ENCODE measurements at places on chromosomes 5 and 9.

- no peak for DNase-seq
Observed at GRCh38 chr5:171444582-171444981, 25.1 kb downstream of the FGF18 start.

DNA sequence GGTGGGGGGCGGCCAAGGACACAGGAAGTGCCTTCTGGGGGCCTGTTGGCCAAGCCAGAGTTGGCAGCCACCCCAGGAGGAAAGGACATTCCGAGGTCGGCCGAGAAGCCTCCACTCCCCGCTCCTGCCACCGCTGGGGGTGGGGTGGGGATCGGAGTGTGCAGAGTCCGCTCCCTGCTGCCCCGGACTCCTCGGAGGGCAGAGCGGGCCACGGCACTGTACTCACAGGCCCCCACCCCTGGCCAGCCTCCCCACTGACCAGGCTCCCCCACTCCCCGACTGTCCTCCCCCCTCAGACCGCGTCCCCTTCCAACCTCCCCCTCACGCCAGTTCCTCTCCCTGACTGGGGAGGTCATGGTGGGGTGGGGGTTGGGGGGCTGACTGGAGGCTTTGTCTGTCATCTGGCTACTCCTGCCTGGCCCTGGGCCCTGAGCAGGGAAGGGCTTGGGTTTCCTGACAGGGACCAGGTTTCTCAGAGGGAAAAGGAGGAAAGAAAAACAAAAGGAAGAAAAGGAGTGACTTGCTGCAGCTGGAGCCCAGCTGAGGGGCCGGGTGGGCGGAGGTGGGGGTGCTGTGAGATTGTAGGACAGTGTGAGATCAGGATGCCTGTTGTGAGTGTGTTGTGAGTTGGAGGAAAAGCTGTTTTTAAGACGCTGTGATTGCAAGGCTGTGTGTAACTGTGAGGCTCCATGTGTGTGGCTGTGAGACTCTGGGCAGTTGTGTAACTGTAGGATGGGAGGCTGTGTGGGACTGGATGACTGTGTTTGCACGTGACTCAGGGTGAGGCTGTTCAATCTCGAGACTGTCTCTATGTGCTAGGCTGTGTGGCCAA is 29.7 kb downstream of the CNTFR start:
- no peak for DNase-seq

- no peak for DNase-seq
Observed at GRCh38 chr5:5140479-5141338, 579 bp downstream of the ADAMTS16 start.

GRCh38 chr5:40414922-40415321 is 264.8 kb upstream of the PTGER4 start:
- DNase-seq, result no peak

DNA sequence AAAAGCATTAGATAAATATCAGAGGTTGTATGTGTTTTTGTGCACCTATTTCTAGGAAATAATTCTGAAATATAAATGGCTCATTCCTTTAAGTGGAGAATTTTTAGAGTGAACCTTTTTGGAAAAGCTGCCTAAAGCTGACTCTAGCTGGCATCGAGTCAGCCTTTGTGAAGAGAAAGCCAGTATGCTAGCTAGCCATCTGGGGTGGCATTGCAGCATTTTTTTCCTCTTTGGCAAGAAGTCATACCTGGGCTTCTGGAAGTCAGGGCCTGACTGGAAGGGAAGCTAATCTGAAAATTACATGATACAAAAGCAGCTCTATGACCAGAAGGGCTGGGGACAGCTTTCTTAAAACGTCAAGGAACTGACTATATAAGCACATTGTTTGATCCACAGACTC is 19.7 kb downstream of the ANP32B start:
- DNase-seq, result no peak

DNA sequence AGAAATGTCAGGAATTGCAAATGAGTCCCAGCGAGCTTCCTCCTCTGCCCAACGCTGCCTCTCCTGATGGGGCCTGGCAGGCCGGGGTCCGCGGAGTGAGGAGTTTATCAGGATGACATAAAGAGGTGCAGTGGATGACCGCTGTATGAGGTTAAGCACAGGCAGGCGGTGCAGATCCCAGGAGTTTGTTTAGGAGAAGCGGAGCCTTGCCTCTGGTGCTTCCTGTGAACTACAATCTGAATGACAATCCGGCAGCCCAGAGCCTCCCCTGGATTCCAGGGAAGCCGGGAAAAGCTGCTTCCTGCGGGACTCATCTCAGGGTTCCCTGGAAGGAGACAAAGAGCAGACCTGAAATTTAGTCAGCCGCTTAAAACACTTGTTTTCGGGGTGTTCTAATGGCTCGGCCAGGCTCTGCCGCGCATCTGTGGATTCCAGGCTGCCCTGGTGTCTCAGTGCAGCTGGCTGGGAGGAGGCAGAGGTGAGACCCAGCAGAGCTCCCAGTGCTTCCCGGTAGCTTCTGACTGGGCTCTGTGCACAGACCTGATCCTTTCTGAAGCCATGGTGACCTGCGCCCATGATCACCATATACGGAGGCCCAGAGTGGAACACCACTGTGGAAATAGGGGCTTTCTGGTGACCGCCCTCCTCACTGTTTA is 69.8 kb upstream of the IRX4 start:
- DNase-seq, result no peak

DNA sequence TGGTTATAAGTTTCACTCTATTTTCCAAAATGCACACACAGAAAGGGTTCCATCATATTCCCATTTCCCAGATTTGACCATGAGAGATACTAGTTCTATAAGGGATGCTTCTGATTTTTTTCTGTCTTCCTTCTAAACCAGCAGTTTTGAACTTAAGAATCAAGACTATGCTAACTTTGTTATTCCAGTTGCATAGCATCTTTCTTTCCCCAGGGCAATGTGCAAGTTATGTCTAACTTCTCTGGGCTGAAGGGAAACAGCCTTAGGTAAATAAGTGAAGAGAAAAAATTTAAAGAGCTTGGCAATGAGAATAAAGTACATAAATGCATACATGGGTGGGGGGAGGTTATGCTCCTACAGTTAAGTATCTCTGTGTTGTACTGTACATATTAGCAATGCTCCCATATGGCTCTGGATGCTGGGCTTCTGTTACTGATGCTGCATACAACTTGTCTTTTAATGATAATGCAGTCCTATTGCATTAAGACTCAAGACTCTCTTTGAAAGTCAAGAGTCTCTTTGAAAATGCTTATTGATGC is 125.8 kb upstream of the SLC12A2 start:
- no peak for DNase-seq

- no peak for DNase-seq
Observed at GRCh38 chr9:93525476-93525875, 50.9 kb upstream of the PHF2 start.

DNA sequence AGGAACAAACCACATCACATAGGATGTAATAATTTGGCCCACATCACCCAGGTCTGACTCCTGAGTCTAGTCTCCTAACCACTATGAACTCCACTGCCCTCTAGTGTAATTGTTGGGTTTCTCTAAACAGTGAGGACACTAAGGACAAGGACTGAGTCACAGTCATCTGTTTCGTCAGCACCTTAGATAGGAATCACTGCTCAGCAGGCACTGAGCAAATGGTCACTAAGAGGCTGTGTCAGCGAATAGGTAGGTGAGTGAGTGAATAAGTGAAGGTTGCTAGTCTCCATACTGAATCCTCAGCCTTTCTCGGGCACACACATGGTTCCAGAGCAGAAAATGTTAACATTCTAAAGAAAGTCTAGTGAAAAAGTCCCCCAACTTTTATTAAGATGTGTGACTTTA is 278.6 kb downstream of the SPOCK1 start:
- no peak for DNase-seq

DNA sequence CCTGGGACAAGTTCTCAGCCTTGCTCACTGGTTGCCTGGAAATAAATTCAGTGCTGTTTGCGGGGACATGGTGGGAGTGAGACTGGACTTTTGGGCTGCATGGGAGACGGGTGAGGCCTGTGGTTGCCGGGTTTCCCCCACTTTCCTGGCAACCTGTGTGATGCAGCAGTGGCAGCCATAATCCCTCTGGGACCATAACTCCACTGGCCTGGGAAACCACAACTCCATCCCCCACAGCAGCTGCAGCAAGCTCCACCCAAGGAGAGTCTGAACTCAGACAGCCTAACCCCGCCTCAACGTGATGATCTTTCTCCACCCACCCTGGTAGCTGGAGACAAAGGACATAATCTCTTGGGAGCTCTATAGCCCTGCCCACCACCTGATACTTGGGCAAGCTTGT is 349.9 kb downstream of the PIK3R1 start:
- no peak for DNase-seq

DNA sequence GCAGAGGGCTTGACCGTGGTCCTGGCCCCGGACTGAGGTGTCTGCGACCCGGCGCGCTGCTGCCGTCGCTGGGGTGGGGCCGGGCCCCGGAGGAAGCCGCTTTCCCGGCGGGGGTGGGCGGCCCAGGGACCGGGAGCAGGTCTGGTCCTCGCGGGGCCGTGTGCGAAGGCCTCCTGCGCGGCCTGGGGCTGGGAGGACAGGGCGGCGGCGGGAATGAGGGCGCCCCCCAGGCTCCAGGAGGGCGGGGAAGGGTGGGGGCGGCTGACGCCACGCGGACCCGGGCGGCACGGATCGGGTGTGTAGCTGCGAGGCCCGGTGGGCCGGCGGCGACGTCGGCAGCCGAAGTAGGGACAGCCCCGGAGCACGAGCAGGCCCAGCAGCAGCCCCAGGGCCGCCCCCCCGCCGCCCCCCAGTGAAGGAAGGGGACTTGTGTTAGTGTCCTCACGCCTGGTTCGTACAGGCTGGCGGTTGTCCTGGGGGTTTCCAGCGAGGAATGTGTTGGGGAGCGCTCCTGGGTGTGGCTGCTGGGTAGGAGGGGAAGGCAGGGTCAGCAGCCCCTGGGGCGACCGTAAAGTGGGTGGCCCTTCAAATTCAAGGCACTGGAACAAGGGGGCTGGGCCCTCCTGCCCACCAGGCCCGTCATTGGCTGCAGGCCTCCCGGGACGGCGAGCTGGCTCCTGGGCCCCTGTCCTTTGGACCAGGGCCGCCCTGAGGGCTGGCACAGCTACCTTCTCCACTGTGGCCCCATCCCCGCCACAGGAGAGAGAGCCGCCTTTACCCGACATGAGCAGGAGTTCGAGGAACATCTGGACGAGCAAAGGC is 597 bp upstream of the TMEM250 start:
- DNase-seq, result peak; percentile 29

GRCh38 chr9:37465249-37466036 is at the start of gene ZBTB5:
Gene ZBTB5, minus strand, starts transcription at chr9:37465450. Its CDS starts 22,899 bp downstream, at chr9:37442551.
- DNase-seq, result peak; percentile 99

DNA sequence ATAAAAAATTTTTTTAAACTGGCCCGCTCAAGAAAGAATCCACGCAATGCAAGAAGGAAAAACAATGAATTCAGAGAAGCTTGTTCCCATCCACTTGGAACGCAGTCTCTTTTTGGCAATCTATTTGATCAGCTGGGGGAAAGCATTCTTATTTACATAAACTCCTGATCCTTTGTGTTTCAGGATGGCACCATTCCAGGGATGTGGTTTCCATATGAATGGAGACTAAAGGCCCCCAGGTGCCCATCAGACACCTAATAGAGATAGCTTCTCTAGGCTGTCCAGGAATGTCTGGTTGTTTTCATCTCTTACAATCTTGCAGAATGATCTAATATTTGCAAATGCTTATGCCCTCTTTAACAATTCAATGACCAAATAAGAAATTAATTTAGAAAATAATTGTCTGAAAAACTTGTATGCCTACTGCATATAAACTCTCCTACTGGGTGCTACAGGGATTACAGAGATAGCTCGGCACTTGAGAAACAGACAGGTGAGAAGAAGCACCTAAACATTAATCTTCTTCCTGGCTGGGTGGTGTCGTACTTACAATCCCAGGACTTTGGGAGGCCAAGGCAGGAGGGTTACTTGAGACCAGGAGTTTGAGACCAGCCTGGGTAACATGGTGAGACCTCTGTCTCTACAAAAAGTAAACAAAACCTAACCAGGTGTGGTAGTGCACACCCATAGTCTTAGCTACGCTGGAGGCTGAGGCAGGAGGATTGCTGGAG is 3.0 kb upstream of the RASGRF2 start:
- no peak for DNase-seq

DNA sequence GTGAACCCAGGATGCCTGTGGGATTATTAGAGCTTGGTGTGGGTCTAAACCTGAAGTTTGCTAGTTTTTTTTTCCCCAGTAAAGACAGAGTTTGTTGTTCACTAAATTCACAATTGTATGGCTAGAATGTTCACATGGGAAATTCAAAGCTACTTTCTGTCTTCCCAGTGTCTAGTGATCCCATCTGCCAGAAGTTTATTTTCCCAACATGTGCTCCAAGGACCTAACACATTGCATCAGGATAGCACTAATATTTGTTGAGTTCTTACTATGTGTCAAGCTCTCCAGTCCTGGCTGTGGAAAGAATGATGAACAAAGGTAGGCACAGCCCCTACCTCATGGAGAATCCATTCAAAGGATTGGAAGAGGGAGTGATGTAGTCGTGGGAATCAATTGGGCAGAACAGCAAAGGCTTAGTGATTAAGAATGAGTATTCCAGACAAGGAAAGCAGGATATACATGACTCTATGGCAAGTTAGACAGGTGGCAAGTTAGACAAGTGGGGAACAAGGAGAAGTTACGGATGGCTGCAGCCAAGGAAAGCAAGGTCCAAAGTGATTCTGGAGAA is 521.5 kb upstream of the WWC1 start:
- no peak for DNase-seq

Data from CD4-positive, alpha-beta T cell treated with Interleukin-10 for 1 hour (primary cell).